ENCODE measurements at places on chromosomes 13 and 19.
A peak's percentile ranks its signal among the peaks of the same experiment; 100 is the strongest.

DNA sequence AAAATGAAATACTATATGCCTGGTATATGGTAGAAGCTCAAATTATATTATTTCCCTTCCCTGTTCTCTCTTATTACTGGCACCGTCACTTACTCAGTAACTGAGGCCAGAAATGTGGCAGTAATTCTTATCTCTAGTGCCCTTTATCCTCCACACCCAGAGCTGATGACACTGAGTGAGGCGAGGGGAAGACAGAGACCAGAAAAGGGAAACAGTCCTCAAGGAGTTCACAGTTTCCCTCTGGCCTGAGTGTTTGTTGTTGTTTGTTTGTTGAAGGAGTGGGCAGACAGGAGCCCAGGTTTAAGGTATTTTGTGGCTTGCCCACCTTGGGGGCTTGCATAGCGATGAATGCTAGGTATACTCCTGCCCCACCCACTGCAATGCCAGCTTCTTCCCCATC, 101.5 kb upstream of the FNDC3A start:
- DNase-seq: no peak

- DNase-seq: no peak
Observed at GRCh38 chr13:99310382-99311031, 3.3 kb upstream of the GPR183 start.

DNA sequence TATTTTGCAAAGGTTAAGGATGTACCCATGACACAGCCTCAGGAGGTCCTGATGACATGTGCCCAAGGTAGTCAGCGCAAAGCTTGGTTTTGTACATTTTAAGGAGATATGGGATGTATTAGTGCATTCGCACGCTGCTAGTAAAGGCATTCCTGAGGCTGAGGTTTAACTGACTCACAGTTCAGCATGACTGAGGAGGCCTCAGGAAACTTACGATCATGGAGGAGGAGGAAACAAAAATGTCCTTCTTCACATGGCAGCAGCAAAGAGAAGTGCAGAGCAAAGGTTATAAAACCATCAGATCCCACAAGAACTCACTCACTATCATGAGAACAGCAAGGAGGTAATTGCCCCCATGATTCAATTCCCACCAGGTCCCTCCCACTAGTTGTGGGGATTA, 1017.4 kb downstream of the EFNB2 start:
- no peak for DNase-seq

DNA sequence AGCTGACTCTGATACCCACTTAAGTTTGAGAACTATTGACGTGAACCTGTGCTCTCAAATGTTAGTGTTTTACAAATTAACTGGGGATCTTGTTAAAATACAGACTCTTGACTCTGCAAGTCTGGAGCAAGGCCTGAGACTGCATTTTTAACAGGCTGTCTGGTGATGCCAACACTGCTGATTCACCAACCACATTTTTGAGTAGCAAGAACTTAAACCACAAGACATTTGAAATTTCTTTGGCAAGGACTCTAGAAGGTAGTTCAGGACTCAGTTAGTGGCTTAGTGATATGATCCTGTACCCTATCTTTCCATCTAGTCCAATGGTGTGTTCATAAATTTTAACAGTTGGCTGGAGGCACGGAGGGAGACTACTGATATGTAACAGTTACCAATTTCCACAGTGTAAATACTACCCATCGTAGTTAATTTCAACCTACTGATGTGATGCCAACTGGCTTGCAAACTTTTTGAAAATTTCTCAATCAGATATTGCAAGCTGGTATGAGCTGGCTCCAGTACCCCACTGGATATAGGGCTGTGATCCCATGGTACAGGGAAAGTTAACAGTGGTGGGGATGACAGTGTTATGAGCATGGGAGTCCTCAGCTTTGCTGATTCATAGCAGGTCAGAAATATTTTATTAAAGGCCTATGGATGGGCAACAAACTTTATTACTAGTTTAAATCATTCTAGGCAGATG, 255.1 kb downstream of the TBC1D4 start:
- no peak for DNase-seq

DNA sequence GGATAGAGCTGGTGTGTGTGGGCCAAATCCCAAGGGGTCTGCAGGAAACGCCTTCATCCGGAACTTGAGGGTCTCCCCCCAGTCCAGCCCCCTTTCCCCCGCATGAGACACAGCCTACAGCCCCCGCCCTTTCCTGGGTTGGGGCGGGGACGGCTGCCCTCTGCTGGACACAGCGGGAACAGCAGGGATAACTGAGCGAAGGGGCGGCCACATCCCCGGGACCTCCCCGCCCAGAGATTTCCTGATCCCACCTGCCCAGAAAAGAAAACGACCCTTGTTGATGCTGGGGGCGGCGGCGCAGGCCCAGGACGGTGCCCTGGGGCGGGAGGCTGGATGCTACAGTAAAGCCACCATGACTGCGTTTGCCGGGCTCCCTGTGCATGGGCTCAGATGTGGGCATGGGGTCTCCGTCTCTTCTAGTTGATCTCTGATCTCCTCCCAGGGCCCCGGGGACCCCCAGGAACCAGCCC, 14.2 kb downstream of the ONECUT3 start:
- DNase-seq: no peak

DNA sequence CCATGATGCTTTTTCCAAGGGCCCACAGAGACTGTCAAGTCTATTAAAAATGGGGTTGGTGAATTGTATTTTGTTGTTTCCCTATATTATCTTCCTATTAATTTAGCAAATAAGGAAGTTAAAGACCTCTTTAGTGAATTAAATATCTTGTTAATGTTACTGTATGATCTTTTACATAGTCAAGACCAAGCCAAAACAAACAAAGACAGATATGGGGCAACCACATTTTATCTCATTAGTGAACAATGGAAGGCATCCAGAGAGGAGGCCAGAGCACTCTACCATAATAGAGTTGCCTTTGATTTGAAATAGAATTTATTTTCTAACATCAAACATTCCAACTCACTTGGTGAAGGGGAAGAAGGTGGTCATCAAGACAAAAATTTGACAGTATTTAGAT, 169.4 kb downstream of the B3GLCT start:
- no peak for DNase-seq

GRCh38 chr13:49569993-49570689, 15.2 kb downstream of the RCBTB1 start:
- DNase-seq: no peak

DNA sequence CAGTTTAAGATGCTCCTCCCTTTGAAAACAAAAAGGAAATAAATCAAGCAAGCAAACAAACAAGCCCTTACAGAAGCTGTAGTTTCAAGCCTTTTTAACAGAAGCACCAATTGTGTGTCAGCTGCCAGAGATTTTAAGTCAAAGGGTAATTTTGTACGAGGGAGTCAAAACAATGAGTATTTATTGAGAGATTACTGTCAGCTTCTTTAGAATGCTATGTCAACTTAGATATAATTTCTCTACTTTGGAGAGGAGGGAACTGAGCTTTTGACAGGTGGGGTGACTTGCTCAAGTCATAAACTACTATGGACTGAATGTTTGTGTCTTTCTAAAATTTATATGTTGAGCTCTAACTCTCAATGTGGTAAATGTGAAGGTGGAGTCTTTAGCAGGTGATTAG, 10.5 kb upstream of the CBY2 start:
- DNase-seq: no peak

DNA sequence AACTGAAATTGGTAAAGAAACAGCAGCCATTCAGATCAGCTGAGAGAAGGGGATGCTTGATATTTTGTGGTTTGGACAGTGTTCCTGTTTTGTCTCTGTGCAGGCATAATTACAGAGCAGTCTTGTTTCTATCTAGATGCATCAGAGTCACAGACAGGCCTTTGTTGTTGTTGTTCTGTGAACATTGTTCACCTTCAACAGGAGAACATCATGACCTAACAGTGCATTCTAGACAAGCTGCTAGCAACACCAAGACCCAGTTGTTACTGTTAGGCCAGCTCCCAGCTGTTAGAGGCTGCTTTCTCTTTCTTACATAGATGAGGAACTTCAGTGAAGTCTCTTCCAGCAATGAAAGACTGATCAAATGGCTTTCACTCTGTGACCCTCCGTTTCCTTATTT, 8.5 kb upstream of the LSR start:
- DNase-seq: no peak

DNA sequence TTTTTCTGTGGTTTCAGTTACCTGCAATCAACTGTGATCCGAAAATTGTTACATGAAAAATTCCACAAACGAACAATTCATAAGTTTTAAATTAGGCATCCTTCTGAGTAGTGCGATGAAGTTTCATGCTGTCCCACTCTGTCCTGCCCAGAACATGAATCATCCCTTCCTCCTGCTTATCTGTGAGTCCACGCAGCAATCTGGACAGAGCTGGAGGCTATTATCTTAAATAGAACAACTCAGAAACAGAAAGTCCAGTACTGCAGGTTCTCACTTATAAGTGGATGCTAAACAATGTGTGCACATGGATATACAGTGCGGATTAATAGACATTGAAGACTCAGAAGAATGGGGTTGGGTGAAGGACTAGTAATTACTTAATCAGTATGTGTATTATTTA, 583.7 kb upstream of the SPRY2 start:
- no peak for DNase-seq

DNA sequence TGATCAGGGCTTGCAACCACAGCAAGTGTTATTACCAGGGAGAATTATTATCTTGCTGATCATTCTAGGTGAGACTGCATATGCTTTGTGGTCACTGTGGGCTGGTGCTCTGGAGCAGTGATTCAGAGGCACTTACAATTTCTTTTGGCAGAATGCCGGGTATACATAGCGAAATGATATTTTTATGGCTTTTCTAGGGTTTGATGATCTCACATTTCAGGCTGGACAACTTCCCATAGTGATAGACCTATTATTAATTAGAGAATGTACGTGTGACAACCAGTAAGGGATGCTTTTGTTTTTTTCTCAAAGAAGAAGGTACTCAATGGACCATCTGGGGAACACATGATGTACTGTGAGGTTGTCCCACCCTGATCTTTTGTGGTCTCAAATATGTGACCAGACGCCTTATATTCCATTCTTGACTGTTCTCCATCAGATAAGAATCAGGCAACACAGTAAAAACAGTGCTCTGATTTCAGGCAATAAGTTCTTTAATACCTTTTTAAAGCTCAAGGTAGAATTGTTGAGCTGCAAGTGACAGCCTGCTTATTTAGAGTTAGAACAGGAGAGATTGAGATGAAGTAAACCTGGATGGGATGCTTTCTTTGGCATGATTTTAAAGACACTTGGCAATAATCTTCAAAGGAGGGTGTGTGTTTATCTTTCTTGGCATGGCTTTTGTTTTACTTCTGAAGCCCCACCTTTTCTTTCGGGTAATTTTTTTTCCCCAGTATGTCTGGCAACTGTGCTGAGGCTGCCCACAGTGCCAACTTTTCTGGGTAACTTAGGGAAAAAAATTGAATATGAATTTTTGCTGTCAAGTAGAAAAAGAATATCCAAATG, 27.4 kb upstream of the SCEL start:
- no peak for DNase-seq

DNA sequence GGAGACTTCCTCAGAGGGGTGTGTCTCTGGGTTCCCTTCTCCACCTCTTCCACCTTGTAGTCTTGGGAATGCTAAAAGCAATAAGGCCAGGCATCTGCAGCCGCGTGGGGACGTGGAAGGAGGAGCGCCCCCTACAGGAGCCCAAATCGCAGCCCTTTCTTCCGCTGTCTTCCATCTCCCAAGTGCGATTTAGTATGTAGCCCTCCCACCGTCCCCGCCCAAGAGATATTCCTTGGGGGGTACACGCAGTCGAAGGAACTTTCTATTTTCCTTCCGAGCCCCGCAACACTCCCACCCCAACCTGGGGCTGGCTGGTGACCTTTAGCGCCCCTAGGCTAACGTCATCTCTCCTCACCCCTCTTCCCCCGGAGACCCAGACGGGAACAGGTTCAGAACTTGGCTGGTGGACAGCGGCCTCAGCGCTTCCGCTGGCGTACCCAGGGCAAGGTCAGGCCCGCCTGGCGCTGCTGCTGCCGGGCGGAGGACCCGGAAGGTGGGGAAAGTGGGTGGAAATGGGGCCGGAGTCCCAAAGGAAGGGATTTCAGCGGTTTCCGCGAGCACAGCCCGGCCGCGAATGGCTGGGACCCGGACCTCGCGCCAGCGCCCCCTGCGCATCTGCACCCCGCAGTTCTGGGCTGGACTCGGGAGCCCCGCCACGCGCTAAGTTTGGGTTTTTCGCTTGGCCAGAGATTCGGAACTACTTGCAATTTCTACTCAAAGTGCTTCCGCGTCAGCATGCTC, 2.1 kb upstream of the PCDH8 start:
- peak; percentile 37 for DNase-seq

DNA sequence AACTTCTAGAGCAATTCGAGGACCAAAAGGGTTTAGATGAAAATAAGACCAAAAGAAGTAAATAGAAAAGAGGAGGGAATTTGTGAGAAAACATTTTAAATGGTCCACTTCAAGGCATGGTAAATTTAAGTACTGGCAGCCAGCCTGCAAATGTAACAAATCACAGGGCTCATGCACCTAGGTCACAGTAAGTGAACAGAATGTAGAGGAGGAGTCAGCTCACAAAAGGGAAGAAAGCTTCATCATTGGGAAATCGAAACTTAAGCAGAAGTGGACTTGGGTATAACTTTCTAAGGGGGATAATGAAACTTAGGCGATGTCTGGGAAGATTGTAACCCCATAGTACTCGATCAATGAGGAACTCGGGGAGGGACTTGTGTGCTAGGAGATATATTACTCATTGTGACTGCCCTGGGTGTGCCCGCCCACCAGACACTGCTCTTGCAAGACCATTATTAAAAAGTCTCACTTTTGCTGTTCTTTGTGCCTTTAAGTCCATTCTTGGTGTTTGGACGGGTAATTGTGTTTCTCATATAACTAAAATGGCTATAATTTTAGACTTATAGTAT, 1053.6 kb upstream of the MIR17HG start:
- DNase-seq: no peak

DNA sequence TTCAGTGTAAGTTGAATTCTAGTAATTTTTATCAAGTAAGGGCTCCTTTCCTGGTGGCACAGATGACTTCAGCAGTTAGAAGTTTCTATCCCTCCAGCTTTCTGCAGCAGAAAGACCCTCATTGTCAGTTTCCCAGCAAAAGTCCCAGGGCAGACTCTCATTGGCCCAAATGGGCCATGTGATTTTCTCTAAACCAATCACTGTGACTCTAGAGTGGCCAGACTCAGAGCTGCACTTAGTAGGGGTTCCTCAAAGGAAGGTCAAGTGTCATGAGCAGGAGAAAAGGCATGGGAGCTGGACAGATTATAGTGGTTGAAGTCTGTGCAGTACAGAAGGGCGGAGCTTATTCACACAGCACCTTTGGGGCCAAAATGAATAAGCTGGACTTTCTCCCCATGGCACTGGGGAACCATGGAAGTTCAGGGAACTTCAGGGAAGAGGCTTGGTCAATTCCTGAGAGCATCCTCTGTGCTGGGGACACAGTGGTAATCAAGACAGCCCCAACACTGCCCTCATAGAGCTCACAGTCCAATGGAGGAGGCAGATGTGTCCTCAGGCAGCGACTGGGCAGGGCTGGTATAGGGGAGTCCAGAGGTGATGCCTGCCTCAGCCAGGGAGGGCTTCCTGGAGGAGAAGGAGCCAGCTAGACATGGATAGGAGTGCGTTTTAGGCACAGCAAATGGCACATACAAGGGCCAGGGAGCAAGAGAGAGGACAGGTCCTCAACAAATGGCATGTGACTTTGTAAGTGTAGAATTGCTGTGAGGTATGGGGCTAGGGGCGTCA, 18.3 kb downstream of the CKM start:
- no peak for DNase-seq

- no peak for DNase-seq
Observed at GRCh38 chr19:30788105-30788765, 416.1 kb downstream of the ZNF536 start.

GRCh38 chr19:10915130-10916091, 13.0 kb downstream of the YIPF2 start:
- no peak for DNase-seq

GRCh38 chr19:39296055-39296645, at the start of gene IFNL1:
Gene IFNL1, plus strand, starts transcription at chr19:39296407. Its CDS starts 15 bp downstream, at chr19:39296422.
- no peak for DNase-seq

All from NCI-H510A (cell line).